ENCODE measurements at places on chromosomes 5 and 9. TPM values are rescaled to one million over a fixed set of nuclear protein-coding genes. Genes with fewer than 3 reads are reported as not detected.

- DNase-seq, result no peak
Observed at GRCh38 chr9:98236901-98237487, 18.5 kb downstream of the TBC1D2 start.

- no peak for DNase-seq
Observed at GRCh38 chr9:105055917-105056316, 128.0 kb upstream of the ABCA1 start.

DNA sequence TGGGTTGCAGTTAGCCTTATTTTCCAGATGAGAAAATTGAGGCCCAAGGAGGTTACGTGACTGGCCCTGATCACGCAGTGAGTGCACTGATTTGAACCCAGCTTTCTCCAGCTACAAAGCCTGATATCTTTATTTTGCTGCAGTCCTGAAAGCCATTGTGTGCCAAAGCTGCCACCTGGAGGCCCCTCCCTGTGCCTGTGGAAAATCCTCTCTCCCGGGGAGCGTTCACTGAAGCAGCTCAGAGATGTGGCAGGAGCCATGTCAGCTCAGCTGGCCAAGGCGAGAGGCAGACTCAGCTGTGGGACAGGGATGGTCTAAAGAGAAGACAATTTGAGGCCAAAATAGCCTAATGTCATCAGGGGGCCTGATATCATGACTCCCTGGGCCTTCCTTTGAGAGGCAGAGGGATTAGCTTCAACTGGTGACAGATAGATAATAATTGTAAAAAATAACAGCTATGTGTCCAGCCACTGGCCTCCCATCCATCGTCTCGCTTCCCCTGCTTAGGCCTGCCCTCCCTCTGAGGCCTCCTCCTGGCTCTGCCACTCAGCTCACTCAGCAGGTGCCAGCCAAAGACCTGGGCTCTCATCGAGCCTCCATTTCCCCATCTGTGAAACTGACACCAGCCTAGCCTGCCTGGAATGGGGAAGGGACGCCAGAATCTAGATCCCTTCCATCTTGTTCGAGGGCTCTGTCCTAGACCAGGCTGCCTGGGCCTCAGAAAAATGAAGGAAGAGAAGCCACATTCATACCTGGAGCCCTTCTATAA is 74.3 kb upstream of the GGTA1 start:
- no peak for DNase-seq

DNA sequence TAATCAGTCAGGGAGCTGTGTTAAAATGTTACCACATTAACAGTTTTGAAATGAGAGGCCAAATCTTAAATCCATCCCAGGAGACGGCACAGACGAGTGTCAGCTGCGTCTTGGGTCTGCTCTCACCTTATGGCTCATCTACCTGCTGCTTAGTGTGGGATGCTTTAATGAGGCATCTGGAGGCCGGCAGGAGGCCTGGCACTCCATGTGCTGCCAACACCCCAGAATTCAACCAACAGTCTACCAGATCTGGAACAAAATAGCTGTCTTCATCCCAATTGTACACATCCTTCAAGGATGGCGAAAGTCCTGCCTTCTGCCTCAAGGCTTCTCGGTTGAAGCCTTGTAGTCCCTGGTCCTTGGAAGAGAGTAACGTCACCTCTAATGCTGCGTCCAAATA is 12.0 kb downstream of the PRKACG start:
- DNase-seq, result no peak

- no peak for DNase-seq
Observed at GRCh38 chr5:154708207-154708606, 47.0 kb upstream of the LARP1 start.

DNA sequence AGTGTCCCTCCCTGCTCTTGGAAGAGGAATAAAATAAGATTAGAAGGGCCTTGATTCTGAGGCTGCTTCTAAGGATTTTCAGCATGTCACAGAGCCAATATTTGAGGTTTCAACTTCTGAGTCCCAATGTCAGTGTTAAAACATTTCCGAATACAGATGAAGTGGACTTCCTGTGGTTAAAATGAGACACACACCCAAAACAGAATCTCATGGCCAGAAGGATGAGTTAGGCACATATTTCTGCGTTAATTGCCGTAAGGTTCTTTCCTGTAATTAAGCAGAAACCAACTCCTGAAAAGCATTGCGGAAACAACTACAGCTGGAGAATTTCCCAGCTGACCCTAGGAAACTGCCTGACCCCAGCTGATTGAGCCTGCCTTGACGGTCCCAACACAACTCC is 10.4 kb upstream of the ZNF354B start:
- DNase-seq, result no peak

GRCh38 chr9:37392272-37392671 is 30.2 kb upstream of the GRHPR start:
- no peak for DNase-seq

DNA sequence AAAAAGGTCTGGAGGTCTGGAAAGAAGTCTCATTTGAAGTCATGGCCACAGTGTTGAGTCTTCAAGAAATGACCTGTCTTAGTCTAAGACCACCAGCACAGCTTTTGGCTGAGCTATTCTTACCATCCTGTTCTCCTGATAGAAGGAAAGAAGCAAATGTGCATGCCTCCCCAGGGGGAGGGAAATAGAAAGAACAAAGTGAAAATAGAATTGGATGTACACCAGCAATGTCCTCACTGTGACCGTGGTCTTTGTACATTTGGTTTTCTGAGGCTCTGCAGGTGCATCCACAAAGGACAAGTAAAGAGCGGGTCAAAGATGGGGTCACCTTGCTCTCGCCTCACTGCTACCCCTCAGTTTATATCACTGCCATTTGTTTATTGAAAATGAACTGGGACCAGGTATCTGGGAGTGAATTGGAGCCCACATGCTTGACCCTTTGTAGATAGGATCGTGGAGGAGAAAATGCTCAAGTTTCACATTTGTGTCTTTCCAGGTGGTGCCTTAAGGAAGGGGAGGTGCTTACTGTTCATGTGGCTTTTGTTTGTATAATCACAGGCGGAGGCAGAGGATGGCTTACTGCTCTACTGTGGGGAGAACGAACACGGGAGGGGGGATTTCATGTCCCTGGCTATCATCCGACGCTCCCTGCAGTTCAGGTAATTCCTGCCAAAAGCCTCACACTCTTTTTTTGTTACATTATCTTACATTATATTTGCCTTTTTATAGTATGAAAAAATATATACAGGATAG is 147.8 kb downstream of the LIFR start:
- no peak for DNase-seq

DNA sequence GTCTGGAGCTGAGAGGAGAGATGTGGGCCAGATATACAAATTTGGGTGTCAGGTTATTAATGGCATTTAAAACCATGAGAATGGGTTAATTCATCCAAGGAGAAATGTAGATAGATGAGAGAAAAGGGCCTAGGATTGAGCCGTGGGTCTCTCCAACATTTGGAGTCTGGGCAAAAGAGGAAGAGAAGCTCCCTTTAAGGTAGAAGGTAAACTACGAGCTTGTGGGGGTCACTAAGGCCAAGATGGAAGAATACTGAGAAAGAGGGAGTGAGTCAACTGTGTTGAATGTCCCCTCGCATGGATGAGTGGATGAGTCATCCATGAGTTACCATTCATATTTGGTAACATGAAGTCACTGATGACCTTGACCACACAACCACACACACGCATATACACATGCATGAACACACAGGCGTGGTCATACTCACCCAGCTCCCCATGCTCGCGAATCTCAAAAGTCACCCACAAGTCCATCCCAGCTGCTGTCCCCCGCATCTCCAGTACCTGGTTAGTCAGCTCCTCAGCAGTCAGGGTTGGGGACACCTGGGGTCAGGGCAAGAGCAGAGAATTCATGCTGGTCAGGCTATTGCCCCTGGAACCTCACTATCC is 6.8 kb upstream of the FCHSD1 start:
- no peak for DNase-seq

- DNase-seq, result no peak
Observed at GRCh38 chr5:53552561-53552960, 7.9 kb upstream of the NDUFS4 start.

- peak; percentile 26 for DNase-seq
Observed at GRCh38 chr5:24073107-24073506, 565.7 kb downstream of the PRDM9 start.

DNA sequence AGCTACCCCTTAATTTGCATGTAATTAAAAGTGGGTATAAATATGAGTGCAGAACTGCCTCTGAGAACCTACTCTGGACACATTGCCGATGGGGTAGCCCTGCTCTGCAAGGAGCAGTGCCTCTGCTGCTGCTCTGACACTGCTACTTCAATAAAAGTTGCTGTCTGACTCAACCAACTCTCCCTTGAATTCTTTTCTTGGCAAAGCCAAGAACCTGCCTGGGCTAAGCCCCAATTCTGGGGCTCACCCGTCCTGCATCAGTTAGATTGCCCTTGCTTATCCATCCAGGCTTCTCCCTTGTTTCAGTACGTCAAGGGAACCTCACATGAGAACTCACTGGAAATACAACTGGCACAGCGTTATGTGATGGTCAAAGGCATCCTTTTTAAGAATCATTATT is 44.1 kb downstream of the FBXL7 start:
- DNase-seq, result no peak

DNA sequence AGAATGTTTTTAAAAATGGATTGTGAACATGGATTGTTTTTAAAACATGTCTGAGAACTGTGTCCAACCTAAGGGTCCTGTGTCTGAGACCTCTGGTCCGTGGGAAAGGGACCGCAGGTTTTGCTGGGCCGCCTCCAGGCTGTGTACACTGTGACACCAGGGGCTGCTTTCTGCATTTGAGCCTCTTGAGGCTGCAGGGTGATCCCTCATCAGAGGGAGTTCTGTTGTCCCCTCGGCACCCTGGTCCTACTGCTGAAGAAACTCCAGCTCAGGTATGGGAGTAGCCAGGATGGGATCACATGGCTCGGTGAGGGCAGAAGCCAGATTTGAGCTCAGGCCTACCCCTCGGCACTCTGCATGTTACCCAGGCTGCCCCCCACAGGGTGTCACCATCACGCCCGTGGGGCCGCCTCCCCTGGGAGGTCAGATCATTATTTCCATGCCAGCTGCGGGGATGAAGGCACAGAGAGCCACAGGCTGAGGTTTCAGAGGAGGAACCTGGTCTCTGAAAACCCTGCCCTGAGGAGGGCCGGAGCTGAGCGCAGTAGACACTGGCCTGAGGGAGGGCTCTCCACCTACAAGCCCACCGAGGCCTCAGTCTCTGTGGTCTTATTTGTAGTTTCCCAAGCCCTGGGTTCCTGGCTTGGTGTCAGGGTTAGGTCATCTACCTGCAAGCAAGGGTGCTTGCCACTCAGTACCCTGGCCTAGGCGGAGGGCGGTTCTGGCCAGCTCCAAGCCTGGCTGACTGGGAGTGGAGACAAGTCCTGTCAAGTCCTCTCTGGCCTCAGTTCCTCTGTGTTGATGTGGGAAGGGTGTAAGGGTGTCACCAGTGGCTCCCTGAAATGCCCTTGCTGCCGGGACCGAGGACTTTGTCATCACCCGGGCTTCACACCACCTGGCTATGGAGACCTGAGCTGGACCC is 2.8 kb downstream of the PRR7 start:
- DNase-seq, result no peak

DNA sequence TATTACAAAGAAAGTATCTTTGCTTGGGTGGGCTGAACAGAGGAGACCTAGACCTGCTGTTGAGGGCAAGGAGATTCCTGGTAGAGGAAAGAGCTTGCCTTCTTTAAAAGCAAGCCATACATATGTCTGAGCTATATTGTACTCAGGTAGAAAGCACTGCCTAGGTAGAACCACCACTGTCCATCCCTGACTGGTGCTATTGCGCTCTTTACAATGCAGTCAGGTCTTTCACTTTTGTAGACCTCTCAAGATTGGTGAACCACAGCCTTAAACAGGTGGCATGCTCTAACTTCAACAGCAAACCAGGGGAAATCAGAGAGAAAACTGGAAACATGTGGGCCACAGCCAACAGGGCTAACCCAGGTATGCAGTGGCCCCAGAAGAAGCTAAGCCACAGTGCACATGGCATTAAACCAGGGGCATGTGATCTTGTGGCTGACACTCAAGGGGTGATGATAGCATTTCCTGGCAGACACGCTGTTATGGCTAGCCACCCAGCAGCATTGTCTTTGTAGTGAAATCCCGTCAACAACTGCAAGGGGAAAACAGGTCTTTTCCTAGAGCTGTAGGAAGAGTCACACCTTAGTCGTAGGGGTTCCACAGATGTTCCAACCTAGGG is 253.9 kb upstream of the PCSK5 start:
- DNase-seq, result no peak

DNA sequence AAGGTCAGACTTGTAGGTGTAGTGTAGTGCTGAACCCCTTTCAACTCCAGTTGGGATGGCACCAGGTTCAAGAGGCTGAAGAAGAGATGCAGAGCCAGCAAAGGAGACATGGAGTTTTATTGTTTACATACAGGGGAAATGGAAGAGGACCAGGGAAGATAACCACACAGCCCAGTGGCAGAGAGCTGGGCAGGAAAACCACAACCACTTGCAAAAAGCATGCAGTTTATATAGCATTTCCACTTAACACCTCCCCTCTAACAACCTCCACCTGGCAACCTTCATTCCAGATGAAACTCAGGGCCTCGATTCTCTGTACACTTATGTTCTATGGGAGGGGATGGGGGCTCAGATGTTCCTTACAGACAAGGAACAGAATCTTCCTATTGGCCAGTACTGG is 56.9 kb downstream of the SNX24 start:
- DNase-seq, result no peak

- no peak for DNase-seq
Observed at GRCh38 chr9:4680750-4681149, 1.4 kb downstream of the CDC37L1 start.

DNA sequence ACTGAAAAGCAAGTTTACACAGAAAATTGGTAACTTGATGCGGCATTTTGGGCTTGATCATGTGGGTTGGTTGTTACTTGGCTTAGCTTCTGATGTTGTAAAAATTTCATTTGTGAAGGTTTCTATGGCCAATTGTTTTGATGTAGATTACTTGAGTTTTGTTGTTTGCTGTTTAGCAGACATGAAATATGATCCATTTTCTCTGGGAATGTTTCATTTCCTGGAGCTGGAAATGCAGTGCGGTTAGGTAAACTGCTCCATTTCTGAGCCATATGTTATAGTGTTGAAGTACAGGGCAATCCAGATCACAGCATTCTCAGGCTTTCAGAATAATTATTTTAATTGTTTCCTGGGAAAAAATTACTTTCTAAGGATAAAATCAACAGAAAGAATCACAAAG is 396.9 kb downstream of the ENC1 start:
- DNase-seq, result no peak

DNA sequence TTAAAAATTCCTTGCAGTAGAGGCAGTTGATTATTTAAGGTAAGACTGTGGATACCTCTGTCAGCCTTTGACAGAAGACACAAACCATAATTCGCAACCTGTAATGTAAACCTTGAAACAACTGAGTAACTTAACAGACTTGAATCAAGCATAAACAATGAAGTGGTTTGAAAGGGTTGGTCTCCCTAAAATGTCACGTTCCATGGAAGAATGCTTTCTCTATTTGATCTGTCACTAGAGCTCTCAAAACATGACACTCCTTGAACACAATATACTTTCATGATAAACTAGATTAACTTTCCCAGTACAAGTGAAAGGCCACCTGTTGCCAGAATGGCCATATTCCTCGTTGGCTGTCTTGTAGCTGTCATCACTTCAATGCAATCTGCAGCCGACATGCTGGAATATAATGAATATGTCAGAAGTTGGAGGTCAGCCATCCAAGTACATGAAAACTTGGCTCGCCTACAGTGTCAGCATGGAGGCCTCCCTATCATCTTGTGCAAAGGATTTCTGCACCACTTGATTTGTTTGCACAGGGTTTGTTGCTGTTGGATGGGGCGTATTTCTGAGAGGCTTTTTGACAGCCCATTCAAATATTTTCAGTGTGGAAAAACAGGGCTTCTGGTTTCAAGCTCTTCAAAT is 228.0 kb downstream of the TLE4 start:
- DNase-seq, result peak; percentile 59

AKNA gene
- total RNA-seq, result 13.4 TPM

UBTD2 gene
- 17.7 TPM for total RNA-seq

CCL21 gene
- not detected for total RNA-seq

ADAMTSL1 gene
- 2.7 TPM for total RNA-seq

RPP25L gene
- total RNA-seq, result 41.3 TPM
